Hematopoietic multipotent progenitor cell (in vitro differentiated cells): ENCODE measurements at places on chromosomes 16 and 17. TPM values are rescaled to one million over a fixed set of nuclear protein-coding genes. Genes with fewer than 3 reads are reported as not detected.

The ETV4 gene
- total RNA-seq, result under 0.01 TPM

GRCh38 chr16:84184775-84185174 is 2.1 kb downstream of the TAF1C start:
- no peak for DNase-seq

- no peak for DNase-seq
Measured at GRCh38 chr17:36613155-36613554, 11.8 kb downstream of the MRM1 start.

GRCh38 chr17:79652999-79653643 is 42.3 kb upstream of the RBFOX3 start:
- DNase-seq, result no peak
